Mesenchymal stem cell (in vitro differentiated cells and primary cell): ENCODE measurements at places on chromosomes 2 and 18.

DNA sequence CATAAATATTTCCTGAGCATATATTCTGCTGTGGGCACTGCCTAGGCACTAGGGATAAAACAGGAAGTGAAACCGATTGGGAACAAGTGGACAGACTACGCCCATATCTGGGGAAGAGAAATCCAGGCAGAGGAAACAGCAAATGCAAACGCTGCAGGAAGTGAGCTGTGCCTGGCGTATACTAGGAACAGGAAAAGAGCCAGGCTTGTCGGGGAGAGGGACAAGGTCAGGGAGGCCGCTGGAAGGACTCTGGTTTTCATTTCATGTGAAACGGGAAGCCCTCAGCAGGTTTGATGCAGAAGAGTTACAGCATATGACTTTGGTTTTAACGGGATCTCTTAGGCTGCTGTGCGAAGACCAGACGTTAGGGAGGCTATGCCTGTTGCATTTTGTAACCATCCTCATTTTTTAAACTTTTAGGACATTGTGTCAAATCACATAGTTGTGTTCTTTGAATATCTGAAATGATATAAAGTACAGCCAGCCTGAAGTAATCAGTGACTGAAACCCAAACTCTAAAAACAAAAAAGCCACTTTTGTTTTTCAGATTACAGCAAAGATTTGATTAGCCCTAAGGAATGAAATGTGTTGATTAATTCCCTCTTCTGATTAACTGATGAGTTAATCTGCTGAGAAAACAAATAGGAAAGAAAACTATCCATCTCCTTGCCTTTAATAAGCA lies 110.2 kb upstream of the PIEZO2 start:
- DNase-seq = no peak

DNA sequence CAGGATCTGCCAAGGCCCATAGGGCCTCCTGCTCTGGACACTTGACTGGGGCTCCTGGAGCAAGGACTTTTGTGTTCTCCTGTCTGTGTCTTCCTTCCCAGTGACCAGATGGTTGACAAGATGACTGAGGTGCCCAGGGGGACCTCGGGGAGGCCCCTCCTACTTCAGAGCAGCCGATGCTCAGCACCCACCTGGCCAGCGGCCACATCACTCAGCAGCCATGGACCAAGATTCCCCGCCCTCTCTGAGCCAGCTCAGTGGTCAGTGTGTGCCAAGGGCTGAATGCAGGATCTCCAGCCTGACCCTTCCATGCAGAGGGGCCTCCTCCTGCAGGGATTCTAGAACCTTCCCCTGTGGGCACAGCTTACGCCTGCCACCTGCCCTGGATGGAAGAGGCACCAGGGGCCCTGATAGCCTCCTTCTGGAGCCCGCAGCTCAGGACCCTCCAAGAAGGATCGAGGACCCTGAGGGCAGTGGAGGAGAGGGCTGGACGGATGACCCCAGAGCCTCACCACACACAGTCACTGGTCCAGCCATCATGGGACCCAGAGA lies 87.4 kb upstream of the GPC1 start:
- DNase-seq = no peak

DNA sequence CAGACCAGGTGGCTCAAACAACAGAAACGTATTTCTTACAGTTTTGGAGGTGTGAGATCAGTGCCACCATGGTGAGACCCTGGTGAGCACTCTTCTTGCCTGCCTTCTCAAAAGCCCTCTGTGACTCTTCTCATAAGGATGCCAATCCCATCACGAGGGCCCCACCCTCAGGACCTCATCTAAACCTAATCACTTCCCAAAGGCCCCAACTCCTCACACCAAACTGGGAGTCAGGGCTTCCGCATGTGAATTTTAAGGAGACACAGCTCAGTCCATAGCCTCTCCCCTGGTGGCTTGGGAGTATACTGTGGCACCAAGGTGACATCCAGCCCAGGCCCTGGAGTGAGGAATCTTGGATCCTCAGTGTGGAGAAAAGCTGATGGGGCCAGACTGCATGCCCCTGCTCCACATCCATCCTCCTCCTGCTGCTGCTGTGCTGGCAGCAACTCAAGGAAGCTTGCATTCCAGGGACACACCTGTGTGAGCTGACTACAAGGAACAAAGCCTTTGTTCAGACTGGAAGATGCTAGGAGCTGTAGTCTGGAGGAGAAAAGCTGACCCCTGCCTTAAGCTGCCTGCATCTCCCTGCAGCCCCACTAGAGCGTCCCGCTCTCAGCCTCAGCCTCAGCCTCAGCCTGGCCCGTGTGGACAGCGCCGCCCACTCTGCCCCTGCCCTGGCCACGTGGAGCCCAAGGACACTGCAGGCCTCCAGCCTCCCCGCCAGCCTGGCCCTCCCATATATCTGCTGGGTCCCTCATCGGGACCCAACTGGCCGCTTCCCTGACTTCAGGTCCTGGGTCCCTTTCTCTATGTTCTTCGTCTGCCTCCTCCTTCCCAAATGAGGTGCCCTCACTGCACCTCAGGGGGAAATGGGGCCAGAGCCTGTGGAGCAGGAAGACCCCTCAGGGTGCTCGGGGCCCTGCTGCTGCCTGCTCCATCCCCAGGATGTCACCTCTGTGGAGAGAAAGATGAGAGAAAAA lies 87.8 kb upstream of the RAB6C start:
- no peak for DNase-seq

GRCh38 chr2:52857722-52858121 lies 909.9 kb upstream of the CHAC2 start:
- no peak for DNase-seq
